ENCODE measurements at places on chromosomes 6 and 20.

- DNase-seq: no peak
Observed at GRCh38 chr6:134994431-134994830, 44.5 kb upstream of the ALDH8A1 start.

DNA sequence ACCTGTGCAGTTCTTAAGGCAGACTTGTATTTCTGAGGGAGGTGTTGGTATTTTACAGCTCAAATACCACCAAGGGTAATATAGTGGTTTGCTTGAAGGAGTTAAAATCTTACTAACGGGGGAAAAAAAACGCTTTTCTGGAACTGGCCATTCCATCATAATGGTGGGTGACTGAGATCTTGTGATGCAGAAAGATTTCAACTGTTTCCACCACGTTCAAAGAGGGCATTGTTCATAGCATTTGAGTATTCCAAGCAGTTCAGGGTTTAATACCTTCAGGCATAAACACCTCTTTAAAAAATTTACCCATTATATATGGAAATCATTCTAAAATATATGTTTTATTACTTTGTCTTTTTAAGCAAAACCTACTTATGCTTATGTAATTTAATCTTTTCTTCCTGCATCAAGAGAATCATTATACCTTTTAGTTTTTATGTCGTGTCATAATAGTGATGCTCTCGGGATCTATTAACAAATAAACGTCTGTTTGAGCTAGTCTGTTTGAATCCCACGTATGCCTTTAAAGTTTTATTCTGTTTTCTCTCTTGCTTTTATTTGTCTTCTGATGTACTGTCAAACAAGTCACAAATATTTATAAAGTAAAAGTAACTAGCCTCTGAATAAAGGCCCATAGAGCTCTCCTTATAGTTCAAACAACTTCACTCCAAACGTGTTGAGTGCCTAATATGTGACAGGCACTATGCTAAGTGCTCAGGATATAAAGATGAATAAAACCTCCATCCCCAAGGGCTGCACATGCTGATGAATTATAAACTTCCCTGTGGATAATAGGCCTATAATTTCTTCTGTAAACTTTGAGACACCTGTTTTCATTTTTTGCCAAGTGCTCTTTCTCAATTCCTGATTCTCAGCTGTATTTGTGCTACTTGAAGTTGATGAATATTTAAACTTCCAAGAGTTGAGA, 298.8 kb upstream of the FERMT1 start:
- no peak for DNase-seq

DNA sequence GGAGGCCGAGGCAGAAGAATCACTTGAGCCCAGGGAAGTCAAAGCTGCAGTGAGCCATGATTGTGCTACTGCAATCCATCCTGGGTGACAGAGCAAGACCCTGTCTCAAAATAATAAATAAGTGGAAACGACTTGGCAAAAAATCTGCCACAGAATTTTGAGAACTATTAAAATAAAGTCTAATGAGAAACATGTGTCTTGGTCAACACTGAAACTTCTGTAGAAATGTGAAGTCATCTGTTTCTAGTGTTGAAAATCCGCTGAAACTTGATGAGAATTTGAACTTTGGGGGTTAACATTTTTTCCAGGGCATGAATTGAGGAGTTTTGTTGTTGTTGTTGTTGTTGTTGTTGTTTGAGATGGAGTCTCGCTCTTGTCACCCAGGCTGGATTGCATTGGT, 29.0 kb upstream of the BCLAF1 start:
- DNase-seq: no peak

- DNase-seq: no peak
Observed at GRCh38 chr6:14165091-14165490, 47.5 kb downstream of the CD83 start.

DNA sequence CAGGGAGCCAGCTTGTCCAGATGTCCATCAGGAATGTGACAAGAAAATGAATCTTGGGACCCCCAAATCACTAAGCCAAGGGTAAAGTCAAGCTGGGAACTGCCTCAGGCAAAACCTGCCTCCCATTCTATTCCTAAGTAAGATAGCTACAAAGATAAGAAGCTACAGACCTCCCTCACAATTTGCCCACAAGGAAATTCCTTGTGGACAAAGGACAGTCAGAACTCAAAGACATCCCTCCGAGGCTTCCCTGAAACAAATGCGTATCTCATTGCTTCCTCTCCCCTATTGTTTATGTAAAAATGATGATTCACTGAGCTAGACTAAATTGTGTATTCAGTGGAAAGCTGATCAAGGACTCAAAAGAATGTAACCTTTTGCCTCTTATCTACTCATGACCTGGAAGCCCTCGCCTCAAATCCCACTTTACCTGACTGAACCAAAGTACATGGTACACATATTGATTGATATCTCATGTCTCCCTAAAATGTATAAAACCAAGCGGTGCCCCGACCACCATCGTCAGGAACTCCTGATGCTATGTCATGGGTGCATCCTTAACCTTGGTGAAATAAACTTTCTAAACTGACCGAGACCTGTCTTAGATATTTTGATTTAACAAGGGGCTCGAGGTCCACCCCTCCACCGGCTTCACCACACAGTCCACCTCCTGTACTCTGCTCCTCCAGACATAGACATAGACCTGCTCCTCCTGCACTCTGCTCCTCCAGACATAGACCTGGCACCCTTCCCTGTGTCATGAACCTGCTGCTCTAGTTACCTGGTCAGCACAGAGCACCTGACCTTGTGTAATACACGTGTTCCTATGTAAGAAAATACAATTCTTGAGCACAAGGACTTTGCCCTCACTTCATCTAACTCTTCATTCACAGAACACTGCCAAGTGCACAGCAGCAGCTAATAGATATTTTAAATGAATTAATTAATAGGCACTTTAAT, 81.4 kb downstream of the WDR27 start:
- no peak for DNase-seq

DNA sequence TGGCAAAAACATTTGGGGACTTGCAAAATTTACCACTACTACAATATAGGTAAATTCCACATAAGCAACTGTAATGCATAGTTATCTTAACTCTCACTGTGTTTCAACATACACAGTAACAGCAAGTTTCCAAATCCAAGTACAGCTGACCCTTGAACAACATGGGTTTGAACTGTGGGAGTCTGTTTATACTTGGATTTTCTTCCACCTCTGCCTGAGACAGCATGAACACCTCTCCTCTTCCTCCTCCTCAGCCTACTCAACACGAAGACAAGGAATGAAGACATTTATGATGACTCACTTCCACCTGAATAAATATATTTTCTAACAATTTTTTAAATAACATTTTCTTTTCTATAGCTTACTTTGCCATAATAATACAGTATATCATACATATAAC, 25.6 kb downstream of the MAN1A1 start:
- DNase-seq: no peak

- no peak for DNase-seq
Observed at GRCh38 chr6:40485795-40486194, 101.4 kb downstream of the LRFN2 start.

DNA sequence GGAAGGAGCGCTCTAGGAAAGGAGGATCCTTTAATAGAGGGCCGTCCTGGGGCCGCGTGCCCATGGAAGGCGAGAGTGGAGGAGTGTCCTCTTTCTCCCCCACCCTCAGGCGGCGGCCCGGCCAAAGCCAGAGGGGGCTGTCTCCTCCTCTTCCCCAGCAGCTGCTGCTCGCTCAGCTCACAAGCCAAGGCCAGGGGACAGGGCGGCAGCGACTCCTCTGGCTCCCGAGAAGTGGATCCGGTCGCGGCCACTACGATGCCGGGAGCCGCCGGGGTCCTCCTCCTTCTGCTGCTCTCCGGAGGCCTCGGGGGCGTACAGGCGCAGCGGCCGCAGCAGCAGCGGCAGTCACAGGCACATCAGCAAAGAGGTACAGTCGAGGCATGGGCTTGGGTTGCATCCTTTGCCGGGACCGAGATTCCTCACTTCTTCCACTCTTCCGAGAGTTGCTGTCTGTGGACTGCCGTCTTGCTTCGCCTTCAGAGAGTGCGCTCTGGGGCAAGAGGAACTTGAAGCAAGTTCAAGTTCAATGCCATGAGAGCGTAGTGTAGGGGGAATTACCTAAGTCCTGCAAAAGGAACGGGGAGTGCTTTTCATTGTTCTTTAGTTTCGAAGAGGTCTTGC, at the start of gene LAMA2:
Gene LAMA2, plus strand, starts transcription at position 148 of the 621 bp plus-strand sequence. Its CDS starts 108 bp downstream, at position 256.
- no peak for DNase-seq

DNA sequence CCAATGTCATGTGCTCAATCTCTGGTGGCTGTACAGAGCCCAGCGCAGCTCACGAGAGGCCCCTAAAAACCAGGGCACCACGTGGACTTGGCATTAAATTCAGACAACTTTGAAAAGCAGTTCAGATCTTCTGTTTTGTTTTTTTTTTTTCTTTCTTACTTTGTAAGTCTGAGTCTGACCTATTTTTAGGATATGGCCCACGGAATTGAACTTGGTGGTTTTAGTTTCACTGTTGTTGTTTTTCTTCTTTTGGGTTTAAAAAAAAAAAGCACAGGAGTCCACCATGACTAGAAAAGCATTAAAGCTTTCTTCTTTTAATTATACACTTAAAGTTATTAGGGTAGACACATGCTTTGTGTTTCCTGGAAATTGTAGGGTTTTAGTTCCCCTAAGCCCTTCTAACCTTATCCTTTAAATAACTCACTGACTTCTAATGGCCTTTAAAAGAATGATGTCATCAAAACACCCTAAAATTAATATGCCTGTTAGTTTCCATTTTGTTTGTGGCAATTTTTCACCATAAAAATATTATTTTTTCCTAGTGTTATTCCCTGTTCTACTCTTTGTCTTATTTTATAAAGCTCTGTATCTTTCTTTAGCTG, 48.5 kb upstream of the CCN2 start:
- no peak for DNase-seq

DNA sequence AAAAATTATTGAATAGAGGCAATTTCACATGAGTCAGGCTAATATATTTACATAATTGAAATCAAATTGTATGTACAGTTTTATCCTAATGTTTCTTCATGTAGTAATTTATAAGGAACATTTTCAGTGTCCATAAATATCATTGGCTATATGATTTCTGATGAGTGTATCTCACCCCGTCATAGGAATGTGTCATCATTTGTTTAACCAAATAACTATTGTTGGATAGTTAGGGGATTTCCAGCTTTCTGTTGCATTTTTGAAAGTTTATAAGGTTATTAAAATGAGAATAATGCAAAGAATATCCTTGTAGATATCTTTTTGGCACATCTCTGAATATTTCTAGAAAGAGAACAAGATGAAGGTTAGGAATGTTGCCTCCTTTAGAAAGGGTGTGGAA, 39.0 kb downstream of the SYTL3 start:
- no peak for DNase-seq

DNA sequence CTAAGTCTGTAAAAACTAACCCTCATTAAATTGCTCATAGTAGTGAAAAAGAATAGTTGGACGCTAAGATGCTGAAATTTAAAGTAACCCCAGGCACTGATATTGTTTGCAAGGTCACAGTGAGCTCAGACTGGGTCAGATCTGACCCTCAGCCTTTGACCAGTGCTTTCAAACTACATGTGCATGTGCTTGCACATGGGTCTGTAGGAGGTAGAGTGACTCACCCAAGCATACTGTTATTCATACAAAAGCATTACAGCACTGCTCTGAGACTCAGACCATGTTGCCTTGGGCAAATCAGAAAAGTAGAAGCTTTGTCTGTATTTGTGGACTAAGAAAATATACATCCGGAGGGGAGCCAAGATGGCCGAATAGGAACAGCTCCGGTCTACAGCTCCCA, 326.4 kb upstream of the MARCKS start:
- no peak for DNase-seq

GRCh38 chr6:4777394-4777935, 1.3 kb downstream of the CDYL start:
- DNase-seq: no peak

DNA sequence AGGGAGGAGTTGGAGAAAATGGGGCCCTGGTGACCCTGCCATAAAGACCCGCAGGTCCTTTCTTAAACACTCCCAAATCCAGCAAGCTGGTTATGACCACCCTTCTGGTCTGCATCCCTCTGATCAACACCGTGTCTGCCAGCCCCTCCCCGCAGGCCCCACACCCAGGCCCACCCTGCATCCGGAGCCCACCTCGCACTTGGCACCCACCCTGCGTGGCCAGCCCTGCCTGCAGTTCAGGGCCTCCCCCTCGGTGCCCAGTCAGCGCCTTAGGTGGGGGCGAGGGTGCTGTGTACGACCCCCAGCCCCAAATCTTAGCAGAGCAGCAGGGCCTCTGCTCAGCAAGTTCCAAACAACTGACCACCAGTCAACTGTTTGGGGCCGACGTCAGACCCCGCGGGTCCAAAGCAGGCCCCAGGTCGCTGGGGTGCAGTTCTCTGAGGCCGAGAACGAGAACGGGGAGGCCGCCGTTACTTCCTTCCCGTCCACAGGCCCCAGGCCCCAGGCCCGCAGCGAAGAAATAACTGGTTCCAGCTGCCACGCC, 1.2 kb downstream of the ACSS1 start:
- DNase-seq: no peak

DNA sequence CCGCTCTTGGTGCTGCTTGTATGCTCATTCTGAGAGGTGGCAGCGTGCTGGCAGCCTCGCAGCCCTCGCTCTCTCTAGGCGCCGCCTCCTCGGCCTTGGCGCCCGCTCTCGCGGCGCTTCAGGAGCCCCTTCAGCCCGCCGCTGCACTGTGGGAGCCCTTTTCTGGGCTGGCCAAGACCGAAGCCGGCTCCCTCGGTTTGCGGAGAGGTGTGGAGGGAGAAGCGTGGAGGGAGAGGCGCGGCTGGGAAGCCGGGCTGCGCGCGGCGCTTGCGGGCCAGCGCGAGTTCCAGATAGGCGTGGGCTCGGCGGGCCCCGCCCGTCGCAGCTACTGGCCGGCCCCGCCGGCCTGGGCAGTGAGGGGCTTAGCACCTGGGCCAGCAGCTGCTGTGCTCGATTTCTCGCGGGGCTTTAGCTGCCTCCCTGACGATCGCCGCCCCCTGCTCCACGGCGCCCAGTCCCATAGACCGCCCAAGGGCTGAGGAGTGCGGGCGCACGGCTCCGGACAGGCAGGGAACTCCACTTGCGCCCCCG, 19.5 kb upstream of the FAM8A1 start:
- DNase-seq: no peak

DNA sequence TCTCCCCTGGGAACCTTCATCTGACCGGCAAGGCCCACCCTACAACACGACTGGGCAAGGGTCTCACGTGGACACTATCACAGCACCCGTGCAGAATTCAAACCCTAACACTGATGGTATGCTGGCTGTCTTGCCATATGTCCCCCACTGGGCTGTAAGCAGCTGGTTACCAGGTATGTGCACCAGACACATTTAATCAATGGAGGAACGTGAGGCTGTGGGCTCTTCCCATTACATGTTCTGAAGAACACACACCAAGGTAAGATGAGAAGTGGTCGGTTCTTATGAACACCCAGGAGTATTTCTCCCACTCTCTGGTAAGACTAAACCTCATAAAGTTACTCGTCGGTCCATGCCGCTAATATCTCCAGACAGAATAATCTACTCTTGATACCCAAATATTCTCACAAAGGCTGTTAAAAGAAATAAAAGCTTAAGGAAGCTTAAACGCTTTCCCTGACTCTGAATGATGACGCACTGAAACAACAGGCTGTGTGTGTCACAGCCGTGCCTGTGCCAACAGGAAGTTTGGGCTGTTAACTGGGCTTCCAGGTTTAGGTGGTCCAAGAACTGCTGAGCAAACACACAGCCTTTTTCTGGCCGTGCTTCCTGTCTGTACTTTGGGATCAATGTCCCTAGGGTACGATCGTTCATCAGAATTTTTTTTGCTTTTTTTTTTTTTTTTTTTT, 75.3 kb downstream of the SLC23A2 start:
- DNase-seq: no peak

GRCh38 chr20:56392881-56393482, 537 bp downstream of the CSTF1 start:
- no peak for DNase-seq

GRCh38 chr6:117448732-117449485, 23.2 kb upstream of the ROS1 start:
- DNase-seq: no peak

Measured in activated T-helper 1 cell treated with anti-CD3 and anti-CD28 coated beads, Interleukin-12 subunit alpha, Interleukin-12 subunit beta, Interleukin-2, Interleukin-4 antibody, amounts not matched to agents 30 ng/mL and 10 ng/mL and 1 ng/mL, durations not matched to agents 14 hours and 24 hours and 36 hours (primary cell).